ENCODE measurements at places on chromosomes 3 and 15. TPM values are rescaled to one million over a fixed set of nuclear protein-coding genes. Genes with fewer than 3 reads are reported as not detected.

Gene PLSCR5
- not detected for polyA plus RNA-seq

Gene SAMMSON
- 0.49 TPM for polyA plus RNA-seq

Gene PCSK6
- 8.8 TPM for polyA plus RNA-seq

Gene GABRR3
- polyA plus RNA-seq = not detected

Gene TMEM44
- polyA plus RNA-seq = 26.2 TPM

Gene GRIP2
- 19.2 TPM for polyA plus RNA-seq

Gene ZDHHC23
- polyA plus RNA-seq = 1.2 TPM

Gene REC114
- not detected for polyA plus RNA-seq

Gene BOC
- polyA plus RNA-seq = 74.6 TPM

Gene MITF
- polyA plus RNA-seq = 9.4 TPM

Gene LMAN1L
- 0.22 TPM for polyA plus RNA-seq

Gene CELF6
- 0.93 TPM for polyA plus RNA-seq

Gene C3orf85
- not detected for polyA plus RNA-seq

All from muscle of leg (tissue), 16 donors.